Activated CD4-positive, alpha-beta T cell treated with anti-CD3 and anti-CD28 coated beads for 24 hours (primary cell): ENCODE measurements at places on chromosomes 5 and 9.

DNA sequence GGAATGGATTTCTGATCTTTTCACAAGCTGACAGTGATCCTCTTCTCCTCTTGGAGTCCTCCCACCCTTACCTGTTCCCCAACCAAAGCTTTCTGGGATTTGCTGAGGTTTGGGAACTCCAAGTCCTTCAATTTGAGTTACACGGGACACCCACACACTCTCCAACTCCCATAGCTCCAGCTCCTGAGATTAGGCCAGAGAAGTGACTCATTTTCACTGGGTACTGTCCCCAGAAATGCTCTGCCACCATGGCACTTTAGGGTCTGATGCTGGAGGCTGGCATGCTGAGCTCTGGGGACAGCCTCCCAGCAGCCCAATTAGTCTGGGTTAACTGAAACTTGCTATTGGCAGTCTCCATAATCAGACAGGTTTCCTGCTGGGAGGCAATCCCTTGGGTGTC is 14.0 kb upstream of the HRCT1 start:
- no peak for DNase-seq

- DNase-seq, result no peak
Observed at GRCh38 chr9:21976334-21976875, 17.8 kb downstream of the CDKN2A start.

DNA sequence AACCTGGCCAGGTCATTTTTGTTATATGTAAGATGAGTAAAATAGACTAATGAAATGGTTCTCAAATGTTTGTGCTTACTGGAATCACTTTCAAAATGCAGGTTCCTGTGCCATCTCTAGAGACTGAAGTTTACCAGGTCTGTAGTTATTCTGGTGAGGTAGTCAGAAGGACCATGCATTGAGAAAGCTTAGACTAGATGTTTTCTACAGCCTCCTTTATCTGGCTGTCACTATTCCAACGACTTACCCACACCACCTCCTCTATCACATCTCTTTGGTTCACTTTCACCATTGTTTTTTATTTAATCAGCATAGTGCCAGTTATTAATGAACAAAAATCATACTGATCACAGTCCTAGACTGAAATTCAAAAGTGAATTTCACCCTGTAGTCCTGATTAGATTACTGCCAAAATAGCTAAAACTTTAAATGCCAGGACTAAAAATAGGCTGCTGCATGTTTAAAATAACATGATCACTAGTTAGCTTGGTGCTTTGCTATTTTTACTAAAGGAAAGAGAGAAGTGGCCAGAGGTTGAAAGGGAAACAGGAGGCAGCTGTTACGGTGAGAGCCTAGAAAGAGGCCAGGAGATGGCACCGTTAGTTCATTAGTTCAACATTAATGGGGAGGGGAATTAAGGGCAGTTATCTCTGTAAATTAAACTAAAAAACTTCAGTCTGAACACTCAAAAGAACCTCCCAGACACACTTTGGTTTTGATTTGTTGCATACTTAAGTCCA is 13.9 kb upstream of the FNIP1 start:
- no peak for DNase-seq

DNA sequence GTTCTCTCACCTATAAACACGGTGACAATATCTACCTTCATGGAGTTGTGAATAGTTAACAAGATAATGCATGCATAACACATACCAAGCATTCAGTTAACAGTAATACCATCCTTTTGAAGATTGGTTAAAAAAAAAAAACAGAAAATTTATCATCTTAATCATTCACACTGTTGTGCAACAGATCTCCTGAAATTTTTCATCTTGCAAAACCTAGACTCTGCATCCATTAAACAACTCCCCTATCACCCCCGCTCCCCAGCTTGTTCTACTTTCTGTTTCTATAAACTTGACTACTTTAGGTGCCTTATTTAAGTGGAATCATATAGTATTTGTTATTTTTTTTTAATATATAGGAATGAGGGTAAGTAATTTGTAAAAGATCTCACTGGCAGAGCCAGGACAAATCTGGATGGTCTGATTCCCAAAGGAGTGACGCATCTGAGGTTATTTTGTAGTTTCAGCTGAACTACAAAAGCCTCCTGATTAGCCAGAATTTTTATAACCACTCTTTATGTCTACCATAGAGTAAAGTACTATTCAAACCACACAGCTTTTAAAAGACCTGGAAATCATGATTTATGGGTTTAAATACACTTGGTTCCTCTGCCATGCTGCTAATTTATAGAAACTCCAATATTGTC is 93.0 kb downstream of the FANCC start:
- DNase-seq, result no peak

- DNase-seq, result no peak
Observed at GRCh38 chr9:76690973-76691370, 73.3 kb upstream of the PCA3 start.

DNA sequence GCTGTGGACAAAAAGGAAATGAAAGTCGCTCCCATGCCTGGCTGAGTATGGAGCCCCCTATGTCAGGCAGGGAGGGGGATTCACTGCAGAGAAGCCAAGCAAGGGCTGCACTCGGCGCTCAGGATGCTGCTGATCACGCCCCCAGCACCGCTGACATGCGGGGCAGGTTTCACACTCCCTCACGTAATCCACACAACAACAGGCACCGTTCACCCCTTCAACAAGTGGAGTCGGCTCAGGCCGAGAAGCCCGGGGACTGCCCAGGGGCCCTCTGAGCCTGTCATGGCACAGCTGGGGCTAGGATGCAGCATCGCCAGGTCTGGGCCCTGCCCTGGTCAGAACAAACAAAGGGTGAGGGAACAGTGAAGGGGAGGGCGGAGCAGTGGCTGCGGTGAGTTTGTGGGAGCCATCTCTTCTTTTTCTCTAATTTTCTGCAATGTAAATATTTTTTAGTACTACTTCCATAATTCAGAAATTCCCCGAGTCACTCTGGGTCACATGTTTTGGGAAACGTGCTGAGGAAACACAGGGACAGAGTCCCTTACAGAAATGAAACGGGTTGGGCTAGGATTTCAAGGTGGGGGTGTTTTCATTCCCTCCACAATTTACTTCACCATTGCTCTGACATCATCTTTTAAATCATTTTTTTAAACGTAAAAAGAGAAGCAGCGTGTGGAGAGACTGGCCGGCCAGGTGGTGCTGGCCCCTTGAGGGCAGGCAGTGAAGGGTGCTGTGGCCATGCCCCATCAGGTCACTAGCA is 49.8 kb downstream of the PRRT1B start:
- no peak for DNase-seq

- no peak for DNase-seq
Observed at GRCh38 chr5:173278641-173279040, 43.6 kb upstream of the NKX2-5 start.
